HFFc6 (cell line): ENCODE measurements at places on chromosomes 16 and 17.

DNA sequence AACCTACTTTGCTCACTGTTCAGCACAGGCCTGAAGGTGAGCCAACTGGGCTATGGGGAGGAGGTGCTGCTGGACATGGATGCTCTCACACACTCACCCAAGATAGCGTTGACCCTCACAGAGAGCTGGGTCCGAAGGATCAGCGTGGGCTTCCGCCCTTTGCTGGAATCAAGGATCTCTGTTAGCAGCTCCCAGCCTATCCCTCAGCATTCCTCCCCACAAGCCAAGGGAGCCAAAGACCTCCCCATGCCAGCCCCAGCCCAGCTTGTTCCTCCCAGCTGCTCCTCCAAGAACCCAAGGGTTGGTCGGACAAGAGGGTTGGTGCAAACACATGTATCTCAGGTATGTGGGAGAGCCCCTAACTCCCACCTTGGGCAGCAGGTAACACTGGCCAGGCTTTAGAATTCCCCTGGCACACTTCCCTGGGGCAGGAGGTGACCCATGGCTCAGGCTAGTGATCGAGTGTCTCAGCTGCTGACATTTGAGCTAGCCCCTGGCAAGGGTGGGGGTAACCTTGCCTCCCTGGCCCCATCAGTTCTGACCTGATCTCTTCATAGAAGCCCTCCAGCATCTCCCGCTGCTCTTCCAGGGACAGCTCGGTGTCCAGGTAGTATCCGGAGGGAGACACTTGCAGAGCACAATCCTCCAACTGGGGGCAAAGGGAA lies 8.3 kb downstream of the FHOD1 start:
- DNase-seq: no peak

DNA sequence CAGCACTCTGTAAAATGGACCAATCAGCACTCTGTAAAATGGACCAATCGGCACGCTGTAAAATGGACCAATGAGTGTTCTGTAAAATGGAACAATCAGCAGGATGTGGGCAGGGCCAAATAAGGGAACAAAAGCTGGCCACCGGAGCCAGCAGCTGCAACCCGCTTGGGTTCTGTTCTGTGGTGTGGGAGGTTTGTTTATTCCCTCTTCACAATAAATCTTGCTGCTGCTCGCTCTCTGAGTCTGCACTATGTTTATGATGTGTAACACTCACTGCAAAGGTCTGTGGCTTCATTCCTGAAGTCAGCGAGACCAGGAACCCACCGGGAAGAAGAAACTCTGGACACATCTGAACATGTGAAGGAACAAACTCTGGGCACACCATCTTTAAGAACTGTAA lies 20.5 kb downstream of the TMEM100 start:
- no peak for DNase-seq

- DNase-seq: peak; percentile 38
Observed at GRCh38 chr17:38885728-38886642, 16.1 kb downstream of the LASP1 start.

DNA sequence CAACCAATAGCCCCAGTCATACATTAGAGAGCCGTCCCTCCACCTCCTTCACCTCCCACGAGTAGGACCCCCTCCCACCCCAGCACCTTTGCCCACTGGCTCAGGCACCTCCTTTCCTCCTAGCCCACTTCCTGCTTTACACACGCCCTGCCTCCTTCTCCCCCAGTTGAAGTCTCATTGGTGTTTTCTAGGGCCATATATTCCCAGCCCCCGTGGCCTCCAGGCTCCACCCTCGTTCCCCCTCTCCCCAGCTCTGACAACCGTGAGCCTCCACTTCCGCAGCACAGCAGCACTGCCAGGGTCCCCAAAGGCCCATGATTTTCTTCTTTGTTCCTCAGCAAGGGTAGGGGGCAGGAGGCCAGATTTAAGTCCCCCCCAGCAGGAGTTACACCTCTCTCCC lies 340.3 kb upstream of the TNRC6C start:
- DNase-seq: no peak

DNA sequence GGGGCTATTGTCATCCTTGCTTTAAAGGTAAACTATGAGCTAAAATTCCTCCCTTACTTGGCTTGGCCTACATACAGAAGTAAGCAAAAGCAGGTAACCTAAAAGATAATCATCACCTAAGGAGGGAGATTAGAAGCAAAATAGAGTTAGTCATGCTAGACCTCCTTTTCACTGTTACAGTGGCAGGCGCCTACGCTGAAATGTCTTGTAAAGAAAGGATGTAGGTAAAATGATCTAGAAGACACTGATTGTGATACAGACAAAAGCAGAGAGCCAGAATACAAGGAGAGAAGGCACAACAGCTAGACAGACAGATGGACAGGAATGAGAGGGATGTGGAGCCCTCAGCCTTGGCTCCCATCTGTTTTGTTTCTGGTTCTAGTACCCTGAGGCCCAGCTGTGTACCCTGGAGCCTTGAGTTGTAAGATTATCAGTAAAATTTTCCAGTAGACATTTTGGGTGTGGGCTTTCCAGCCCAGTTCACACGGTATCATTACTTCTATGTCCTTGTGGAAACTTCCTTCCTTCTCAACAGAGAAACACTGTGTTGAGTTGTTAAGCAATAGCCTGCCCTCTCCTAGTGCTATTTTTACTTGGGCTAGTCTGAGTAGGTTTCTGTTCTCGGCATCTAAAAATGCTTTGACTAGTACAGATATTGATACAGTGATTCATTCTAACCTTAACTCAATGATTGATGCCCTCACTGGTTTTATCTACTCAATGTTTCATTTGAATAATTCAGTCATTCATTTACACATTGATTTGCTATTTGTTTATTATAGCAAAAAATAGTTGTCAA lies 7.7 kb upstream of the C16orf78 start:
- DNase-seq: no peak

GRCh38 chr17:79842136-79842655 lies 3.0 kb upstream of the CBX4 start:
- no peak for DNase-seq

GRCh38 chr17:29390851-29391631 lies 878 bp downstream of the TAOK1 start:
- DNase-seq: no peak

- DNase-seq: no peak
Observed at GRCh38 chr17:20983359-20983637, 59.5 kb downstream of the USP22 start.

DNA sequence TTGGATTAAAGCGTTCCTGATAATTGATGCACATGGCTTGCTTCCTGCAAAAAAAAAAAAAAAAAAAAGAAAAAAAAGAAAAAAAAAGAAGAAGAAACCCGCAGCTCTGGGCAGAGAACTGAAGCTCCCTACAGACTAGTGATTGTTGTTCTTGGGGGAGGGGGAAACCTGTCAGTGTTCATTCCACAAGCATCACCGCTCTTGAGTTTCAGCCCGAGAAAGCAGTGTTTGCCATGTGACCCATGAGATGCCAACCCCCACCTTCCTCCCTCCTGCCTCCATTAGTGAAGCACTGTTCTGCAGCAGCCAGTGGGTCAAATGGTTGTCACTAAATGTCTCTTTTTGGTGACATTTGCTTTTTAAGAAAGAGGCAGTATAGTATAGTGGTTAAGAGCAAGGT lies 1.7 kb downstream of the USP43 start:
- no peak for DNase-seq

DNA sequence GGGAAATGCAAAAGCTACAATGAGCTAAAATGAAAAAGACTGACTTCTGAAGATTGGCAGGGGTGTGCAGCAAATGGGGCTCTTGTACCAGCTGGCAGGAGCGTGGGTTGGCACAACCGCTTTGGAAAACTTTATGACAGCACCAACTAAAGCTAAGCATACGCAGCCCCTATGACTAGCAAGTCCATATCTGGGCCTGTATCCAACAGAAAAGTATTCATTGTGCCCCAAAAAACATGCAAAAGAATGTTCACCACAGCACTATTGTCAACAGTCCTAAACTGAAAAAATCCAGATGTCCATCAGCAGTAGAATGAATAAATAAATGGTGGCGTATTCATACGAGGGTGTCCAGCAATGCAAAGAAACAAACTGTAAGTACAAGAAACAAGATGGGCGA lies 22.6 kb upstream of the ITGA3 start:
- DNase-seq: no peak

- no peak for DNase-seq
Observed at GRCh38 chr17:43905985-43906852, 1.1 kb downstream of the MPP2 start.

DNA sequence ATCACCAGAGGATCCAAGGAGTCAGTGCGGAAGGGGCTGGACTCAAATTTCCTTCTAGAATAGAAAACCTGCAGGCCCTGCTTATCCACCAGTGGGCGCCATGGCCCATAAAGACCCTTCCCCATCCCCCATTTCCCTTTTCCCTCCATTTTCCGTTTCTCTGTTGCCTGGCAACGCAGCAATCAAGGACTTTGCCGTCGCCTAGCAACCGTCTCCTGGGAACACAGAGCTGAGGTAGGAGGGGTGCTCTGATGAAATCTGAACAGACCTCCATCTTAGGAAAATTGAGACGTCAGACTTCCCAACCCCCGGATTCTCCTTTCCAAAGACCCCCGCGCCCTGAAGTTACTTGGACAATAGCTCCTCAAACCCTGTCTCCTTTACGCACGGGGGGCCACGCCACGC lies 5.7 kb downstream of the DLG4 start:
- peak; percentile 67 for DNase-seq

GRCh38 chr17:72270273-72270924 lies 149.6 kb downstream of the SOX9 start:
- DNase-seq: peak; percentile 35

DNA sequence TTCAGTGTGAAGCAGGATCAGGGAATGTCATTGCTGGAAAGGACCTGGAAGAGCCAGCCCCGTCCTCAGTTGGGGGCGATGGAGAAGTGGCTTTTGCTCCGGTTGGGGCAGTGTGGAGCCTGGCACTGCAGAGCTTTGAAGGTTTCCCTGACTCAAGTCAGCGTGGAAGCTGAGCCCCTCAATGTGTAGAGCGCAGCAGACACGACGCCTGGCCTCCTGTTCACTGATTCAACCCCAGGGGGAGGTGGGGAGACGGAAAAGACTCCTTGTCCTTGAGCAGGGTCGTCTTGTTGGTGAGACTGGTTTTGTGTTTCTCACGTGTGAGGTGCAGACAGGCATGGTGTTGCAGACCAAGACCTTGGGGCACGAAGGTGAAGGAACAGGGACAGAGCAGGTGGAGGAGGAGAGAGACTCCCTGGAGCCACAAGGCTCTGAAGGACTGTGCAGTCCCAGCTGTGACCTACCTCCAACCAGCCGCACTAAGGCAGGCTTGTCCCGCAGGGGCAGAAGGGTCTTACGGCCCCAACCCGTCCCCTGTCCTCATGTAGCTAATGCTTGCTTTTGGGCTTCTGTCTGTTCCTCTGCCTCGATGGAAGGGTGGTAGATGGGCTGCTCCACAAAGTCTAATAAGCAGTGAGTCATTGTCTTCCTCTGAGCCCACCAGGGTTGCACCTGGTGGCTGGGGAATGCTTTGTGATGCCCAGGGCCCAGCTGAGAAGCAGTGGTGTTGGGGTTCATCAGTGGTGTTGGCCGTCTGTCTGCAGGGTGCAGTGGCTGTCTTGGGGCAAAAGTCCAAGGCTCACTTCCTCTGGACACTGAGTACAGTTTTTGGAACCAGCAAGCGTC lies 47.8 kb downstream of the MPRIP start:
- DNase-seq: no peak

- no peak for DNase-seq
Observed at GRCh38 chr17:34456121-34456520, 93.1 kb upstream of the CCL1 start.

GRCh38 chr17:50785946-50786570 lies 18.7 kb upstream of the ANKRD40CL start:
- peak; percentile 33 for DNase-seq

DNA sequence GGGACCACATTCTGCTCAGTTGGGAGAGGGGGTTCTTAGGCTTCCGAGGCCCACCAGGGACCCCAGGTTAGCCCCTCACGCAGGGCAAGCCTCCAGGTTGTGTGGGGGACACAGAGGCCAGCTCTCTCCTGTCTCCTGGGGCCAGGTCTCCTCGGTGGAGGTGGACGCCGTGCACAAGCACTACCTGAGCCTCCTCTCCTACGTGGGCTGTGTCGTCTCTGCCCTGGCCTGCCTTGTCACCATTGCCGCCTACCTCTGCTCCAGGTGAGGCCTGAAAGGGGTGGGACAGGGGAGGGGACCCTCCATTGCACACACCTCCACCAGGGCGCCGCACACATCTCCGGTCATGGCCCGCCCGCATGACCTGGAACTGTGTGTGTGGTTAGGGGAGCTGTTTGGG lies 10.9 kb upstream of the ADGRG3 start:
- no peak for DNase-seq

GRCh38 chr16:86484240-86484639 lies 26.1 kb upstream of the FOXF1 start:
- DNase-seq: no peak

DNA sequence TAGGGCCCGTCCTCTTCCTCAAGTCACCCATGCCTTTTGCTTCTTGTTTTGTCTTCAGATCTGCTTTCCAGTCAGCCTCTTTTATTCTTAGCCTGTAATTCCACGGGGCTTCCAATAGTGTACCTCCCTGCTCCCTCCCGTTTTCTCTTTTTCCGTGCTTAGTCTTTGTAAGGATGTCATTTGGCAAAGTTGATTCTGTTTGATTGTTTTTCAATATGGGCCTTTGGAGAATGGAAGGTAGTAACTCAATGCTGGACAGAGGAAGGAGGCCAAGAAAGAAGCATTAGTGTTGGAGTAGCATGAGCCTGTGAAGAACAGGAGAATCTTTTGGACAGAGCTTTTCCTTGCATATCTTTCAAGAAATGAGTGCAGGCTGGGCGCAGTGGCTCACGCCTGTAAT lies 6.5 kb downstream of the WWP2 start:
- DNase-seq: no peak
